ENCODE measurements at places on chromosomes 11 and 22.
A peak's percentile ranks its signal among the peaks of the same experiment; 100 is the strongest.

DNA sequence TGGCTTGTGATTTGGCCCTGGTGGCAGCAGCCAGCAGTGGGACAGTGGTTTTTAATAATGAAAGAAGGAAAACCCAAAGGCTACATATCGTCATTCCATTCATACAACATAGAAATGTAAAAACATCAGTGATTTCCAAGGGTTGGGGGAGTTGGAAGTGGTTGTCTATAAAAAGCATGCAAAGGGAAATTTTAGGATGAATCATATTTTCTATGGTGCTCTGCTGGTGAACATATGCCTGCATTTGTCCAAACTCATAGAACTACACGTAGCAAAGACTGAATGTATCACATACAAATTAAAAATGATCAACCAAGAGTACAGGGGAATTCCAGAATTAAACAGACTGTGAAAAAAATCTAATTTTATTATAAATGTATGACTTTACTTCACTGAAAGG, 11.1 kb downstream of the OR5B3 start:
- no peak for DNase-seq

GRCh38 chr11:33772300-33772699, 2.0 kb downstream of the FBXO3 start:
- no peak for DNase-seq

DNA sequence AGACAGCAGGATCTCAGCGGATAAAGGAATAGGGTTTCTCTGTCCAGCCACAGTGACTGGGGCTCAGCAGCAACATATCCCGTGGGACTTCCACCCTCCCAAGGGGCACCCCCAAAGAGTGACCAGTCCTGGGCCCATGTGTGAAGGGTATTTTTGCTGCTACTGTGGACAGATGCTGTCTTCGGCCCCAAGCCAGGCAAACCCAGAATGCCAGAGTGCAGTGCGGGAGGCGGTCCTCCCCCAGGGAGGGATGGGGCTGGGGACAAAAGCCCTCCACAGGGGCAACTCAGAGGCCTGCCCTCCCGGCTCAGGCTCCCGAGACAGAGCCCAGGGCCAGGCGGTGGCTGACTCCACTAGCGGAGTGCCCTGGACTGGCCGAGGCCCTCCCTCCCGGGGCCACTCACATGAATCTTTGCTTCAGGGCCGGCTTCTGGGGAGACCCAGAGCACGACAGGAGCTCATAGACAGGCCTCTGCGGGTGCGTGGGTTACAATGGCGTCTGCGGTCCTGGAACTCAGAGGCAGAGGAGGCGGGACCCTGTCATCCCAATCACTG, 34.7 kb upstream of the WNT7B start:
- DNase-seq = no peak

DNA sequence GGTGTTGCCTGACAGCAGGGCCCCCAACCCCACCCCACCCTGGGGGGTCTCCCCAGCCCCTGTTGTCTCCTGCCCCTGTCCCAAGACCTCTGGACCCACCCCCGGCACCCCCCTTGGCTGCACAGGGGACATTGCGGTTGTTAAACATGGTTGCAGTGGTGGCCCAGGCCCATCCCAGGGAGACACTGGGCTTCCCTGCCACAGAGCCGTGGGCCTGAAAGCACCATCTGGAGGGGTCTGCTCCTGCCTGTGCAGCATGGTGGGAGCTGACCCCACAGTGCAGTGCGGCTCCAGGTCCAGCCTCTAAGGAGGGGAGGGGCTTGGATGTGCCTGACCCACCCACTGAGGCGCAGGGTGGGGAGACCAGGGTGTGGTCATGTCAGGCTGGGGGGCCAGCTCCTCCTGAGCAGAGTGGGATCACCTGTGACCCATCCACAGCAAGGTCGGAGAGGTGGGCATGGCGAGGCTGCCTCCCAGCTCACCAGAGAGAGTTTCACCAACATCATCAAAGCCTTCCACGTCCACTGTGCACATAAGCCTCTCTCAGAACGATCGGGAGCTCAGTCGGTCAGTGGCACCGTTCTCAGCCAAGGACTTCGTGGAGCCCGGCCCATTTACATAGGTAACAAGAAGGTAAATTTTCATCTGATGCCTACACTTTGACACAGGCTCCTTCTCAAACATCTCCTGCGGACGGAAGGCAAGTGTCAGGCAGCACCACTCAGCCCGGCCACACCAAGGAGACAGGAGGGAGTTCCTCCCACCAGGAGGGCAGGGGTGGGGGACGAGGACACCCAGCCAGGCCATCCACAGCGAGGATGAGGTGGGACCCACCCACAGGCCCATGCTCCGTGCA, 201.1 kb downstream of the BRD1 start:
- no peak for DNase-seq

DNA sequence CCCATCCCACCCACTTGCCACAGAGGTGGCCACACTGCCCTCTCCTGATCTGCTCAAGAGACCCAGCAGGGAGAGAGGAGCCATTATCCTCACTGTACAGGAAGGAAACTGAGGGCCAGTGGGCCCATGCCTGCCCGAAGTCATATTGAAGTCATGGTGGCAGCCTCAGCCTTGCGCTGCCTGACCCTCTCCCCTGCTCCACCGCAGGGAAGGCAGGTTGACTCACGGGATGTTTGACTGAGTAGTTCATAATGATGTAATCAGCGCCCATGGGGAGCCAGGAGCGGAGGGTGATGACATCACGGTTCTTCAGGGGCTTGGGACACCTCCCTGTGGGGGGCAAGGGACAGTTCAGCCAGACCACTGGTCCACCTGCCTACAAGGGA, 6.1 kb upstream of the ARAP1 start:
- DNase-seq = no peak

DNA sequence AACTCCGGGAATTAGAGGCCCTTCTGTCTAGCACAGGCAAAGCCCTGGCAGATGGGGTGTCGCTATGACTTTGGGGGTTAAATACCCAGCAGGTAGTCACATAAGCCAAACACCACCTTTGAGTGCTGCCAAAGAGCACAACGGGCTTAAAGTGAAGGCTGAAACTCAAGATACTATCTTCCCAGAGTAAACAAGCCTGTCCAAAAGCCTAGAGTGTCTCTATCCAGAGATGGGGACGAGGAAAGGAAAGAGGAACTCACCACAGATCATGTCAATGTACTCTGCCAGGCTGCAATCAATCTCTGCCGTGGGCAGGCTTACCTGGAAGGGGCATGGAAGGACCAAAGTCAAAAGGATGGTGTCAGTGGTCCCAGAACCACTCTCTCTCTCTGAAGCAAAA, 14.5 kb downstream of the TMEM25 start:
- DNase-seq = no peak

- no peak for DNase-seq
Observed at GRCh38 chr11:97607291-97608000, 1217.6 kb downstream of the JRKL start.

- no peak for DNase-seq
Observed at GRCh38 chr22:23745791-23746190, 5.1 kb downstream of the ZNF70 start.

- DNase-seq = peak; percentile 29
Observed at GRCh38 chr11:122879785-122880184, 2.8 kb upstream of the JHY start.

DNA sequence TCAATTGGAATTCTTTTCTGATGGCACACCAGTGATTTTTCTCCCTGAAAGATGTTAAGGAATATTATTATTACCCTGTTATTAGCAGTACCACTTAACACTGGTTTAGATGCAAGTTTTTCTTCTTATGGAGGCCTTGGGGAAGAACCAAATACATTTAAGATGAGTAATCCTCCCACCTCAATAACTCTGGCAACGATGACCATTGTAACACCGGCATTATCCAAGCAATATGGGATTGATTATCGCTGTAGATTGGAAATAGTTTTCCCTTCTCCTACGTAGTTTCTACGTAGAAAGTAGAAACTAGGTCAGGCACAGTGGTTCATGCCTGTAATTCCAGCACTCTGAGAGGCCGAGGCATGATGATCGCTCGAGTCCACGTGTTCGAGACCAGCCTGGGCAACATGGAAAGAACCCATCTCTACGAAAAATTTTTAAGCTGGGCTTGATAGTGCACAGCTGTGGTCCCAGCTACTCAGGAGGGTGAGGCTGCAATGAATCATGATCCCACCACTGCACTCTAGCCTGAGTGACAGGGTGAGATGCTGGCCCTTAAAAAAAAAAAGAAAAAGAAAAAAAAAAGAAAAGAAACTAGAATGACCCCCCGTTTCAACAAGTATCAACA, 45.5 kb downstream of the PACSIN2 start:
- no peak for DNase-seq

- peak; percentile 30 for DNase-seq
Observed at GRCh38 chr11:18791207-18791968, at the start of gene PTPN5. Gene PTPN5 (minus strand): TSS chr11:18791798. CDS start chr11:18771958, 19,840 bp downstream.

GRCh38 chr11:116376547-116376946, 396.2 kb downstream of the BUD13 start:
- peak; percentile 84 for DNase-seq

DNA sequence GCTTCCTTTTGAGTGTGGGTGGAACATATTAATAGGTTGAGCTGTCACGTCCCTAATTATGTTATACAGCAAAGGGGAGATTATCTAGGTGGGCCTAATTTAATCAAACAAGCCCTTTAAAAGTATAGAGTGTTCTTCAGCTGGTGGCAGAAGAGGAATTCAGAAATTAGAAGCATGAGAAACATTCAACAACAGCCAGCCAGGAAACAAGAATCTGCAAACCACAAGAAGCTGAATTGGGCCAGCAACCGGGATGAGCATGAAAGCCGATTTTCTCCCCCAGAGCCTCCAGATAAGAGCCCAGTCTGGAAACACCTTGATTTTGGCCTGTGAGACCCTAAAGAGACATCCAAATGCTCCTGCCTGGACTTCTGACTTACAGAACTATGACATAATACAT, 105.8 kb upstream of the LDLRAD3 start:
- DNase-seq = no peak

DNA sequence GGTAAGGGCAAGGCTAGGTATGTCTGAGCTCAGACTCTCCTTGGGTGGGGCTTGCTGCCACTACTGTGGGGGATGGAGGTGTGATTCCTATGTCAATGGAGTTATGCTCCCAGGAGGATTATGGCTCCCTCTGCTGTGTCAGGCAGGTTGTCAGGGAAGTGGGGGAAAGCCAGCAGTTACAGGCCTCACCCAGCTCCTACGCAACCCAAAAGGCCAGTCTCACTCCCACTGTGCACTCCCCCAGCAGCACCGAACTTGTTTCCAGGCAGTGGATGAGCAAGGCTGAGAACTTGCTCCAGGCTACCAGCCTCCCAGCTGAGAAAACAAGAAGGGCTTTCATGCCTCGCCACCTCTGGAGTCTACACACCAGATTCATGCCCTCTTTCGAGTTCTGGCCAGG, 18.2 kb downstream of the C11orf91 start:
- DNase-seq = peak; percentile 4

- no peak for DNase-seq
Observed at GRCh38 chr22:20530368-20531153, 23.2 kb downstream of the MED15 start.

DNA sequence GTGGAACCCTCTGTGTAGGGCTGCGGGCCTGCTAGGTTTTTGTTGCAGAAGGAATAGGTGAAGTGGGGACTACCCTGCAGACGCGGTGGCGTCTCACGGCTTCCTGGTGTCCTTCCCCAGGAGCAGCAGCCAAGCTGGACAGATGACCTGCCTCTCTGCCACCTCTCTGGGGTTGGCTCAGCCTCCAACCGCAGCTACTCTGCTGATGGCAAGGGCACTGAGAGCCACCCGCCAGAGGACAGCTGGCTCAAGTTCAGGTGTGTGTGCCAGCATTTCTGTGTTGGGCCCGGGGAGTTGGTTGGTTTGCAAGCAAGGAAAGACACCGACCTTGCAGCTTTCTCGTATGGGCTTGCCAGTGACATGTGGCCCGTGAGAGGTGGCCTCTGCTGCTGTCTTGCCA, 15.3 kb downstream of the TAB1 start:
- DNase-seq = no peak

DNA sequence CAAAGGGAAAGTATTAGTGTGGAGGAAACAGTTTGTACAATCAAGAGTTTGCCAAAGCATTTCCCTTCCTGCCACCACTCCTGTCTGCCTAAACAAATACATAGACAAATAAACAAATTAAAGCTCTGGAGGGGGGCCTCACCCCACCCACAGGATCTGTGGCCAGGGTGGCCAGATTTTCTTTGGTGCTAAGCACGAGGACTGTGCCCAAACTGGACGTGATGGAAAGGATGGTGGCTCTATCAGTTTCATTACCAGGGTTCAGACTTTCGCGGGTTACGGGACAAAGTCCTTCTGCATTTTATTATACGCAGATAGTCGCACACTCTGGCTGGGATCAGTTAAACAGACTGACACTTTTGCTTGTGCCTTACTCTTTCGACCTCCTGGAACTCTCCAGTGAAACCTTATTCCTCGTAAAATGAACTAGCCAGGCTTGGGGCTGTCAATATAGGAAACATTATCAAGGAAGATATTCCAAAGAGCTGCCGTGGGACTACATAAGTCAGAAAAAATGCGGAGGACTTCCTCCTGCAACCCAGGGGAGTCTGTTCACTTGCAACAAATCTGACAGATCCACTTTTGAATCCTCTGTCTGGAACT, 11.2 kb downstream of the BARX2 start:
- no peak for DNase-seq

DNA sequence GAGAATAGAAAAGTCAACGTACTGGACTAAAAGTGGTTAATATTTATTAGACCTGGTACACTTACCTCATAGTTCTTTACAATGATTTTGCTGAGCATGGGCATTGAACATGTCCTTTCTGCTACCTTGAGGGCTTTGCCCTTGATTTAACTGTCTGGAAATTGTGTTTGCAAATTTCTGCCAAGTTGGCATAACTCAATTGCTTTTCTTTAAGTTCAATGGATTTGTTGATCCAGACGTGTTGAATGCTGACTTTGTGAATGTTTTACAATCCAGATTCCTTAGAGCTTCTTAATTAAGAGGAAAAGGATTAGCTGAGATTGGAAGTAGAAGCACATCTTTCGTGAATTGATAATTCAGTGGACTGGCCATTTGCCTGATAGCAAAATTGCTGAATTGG, 7.2 kb upstream of the OR4X2 start:
- no peak for DNase-seq

DNA sequence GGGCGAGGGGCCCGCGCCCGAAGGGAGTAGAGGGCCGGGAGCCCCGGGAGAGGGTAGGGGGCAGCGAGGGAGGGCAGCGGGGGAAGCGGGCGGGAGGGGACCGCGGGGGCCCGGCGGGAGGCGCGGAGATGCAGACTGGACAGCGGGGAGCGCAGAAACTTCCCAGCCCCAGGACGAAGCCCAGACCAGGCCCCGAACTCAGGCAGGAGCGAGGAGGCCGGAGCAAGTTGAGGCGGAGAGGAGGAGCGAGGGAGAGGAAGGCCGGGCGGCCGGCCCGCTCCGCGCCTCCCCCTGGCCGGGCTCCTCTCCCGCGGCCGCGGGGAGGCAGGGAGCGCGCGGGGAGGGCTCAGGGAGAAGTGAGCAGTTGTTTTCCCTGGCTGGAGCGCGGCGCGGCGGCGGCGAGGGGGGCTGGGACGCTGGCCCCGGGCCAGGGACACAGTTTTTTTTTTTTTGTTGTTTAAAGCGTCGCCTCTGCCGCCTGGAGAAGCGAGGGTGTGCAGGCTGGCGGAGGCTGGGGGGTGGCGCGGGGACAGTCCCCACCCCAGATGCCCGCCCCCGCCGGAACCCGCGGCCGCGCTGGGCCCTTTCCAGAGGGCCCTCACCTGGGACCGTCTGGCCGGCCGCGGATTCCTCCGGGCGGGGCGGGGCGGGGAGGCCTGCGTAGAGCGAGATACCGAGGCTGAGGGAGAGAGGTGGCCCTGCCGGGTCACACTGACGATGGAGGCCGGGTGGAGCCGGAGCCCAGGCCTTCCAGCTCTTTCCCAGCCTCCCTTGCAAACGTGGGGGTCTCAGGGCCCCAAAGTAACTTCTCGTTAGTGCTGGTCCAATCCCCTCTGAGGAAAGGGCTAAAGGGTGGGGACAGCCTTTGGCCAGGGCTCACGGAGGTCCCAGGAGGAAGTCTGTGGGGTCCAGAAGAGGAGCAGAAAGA, at the start of gene LTBP3:
Gene LTBP3 (minus strand): TSS at position 358 of the 928 bp plus-strand sequence. CDS start 400 bp downstream, outside the sequence.
- peak; percentile 65 for DNase-seq

Measured in NCI-H1105 treated with DMSO at 0.1 percent for 48 hours (cell line).